Mammary epithelial cell (primary cell): ENCODE measurements at places on chromosomes 3 and 15. TPM values are rescaled to one million over a fixed set of nuclear protein-coding genes. Genes with fewer than 3 reads are reported as not detected.

The KLHL6 gene
- total RNA-seq: 0.67 TPM

The LDHAL6B gene
- total RNA-seq: not detected

The ACKR4 gene
- not detected in 2 replicates for total RNA-seq

The TIMP4 gene
- total RNA-seq: not detected in 2 replicates

The NR2F2 gene
- total RNA-seq: 3.2 TPM
